ENCODE measurements at places on chromosomes 2 and 18. TPM values are rescaled to one million over a fixed set of nuclear protein-coding genes. Genes with fewer than 3 reads are reported as not detected.

GRCh38 chr18:42078711-42079110, 123.7 kb downstream of the PIK3C3 start:
- no peak for DNase-seq

GRCh38 chr2:240898108-240898730, 2.3 kb upstream of the MAB21L4 start:
- DNase-seq, result peak; percentile 73

DNA sequence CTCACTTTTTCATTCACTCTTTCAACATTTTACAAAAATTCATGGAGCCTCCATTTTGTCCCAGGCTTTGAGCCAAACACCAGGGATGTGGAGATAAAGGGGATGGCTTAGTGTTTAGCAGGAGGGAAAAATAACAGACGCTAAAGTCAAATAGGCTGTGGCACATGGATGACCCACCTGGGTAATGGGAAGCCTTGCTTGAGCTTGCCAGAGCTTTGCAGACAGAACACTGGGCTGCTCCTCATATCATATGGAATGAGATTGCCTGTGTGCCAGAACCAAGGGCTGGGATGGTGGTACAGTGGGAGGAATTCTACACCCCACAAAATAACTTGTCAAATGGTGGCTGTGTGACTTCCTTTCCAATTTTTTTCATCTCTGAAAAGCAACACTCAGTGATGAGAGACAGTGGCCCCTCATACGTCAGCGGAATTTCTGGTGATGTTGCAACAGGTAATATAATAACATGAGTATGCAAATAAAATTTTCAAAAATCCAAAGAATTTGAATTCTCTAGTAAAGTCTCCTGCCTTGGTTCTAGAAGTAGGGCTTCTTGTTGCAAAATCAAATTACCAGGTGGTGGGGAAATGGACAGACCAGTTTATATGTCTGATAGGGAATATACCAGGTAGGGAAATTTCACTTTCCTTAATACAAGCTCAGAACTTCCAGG, 252.9 kb downstream of the CLIP4 start:
- no peak for DNase-seq

DNA sequence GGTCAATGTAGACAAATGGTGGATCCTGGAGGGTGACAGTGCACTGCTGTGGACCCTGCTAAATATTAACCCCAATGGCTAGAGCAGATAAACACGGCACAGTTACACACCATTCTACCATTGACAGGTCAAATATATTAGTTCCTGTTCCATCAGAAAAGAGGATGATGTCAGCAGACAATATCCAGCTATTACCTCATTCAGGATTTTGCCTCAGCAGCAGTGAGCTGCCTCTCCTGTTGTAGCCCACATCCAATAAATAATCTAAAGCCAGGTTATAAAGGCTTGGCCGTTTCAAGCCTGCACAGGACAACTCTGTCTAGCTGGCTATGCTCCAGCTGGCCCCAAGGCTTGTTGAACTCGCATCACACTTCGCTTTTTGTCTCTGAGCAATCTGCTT, 31.6 kb upstream of the NETO1 start:
- no peak for DNase-seq

Gene RGPD3
- not detected for total RNA-seq

Data from left lung (tissue), 14 donors.